ENCODE measurements at places on chromosomes 1 and 21.
A peak's percentile ranks its signal among the peaks of the same experiment; 100 is the strongest.

GRCh38 chr1:23423415-23424292 lies 894 bp downstream of the TCEA3 start:
- peak; percentile 34 for DNase-seq

GRCh38 chr1:24294716-24295371 lies 24.3 kb upstream of the GRHL3 start:
- peak; percentile 38 for DNase-seq

- DNase-seq: no peak
Measured at GRCh38 chr21:46131838-46132651, 23.3 kb downstream of the FTCD start.

DNA sequence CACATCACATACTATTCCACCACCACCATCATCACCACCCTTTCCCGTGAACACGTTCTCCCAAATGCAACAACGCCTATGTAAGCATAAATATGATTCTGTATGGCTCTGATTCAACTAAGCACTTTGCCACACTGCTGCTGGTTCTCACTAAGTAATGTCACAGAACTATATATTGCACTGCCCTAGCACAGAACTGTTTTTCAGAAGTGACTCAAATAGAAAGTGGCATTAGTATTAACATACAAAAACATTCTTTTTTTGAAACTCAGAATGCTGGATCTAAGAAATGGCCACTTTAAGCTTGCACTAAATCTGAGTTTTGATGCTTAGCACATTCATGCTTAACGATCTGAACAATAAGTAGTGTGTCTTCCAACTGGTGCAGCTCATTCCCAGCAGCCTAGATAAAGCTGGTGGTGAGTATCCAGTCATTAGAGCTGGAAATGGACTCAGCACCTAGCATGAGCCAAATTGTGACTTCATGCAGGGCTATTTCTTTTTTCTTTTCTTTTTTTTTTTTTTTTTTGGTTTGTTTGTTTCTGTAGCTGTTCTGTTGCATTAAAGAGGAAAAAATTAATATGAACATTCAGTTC lies 46.2 kb upstream of the ZC3H11B start:
- no peak for DNase-seq

GRCh38 chr1:46667782-46668760 lies at the start of gene ATPAF1:
TSS of gene ATPAF1 (minus strand) at chr1:46668364. CDS start at chr1:46668322, 42 bp downstream.
- DNase-seq: peak; percentile 80

DNA sequence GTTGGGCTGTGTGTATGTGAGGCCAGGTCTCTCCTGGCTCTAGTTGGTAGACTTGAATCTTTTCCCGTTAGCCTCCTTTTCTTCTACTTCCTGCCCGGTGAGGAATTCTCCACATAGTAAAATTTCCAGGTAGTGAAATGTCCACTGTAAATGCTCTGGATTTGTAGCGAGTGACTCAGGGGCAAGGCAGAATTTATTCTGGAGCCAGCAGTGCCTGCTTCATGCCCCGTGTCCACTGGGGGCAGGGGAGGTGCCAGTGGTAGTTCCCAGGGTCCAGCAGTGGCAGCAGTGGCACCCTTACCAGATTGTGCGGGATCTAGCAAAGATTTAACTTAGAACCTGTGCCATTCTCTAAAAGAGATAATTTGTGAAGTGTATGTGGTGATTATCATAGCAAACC lies 74.5 kb upstream of the USP24 start:
- DNase-seq: no peak

GRCh38 chr1:237145379-237146135 lies 103.6 kb downstream of the RYR2 start:
- DNase-seq: peak; percentile 44

- DNase-seq: no peak
Measured at GRCh38 chr1:246797597-246797996, 73.4 kb downstream of the SCCPDH start.

DNA sequence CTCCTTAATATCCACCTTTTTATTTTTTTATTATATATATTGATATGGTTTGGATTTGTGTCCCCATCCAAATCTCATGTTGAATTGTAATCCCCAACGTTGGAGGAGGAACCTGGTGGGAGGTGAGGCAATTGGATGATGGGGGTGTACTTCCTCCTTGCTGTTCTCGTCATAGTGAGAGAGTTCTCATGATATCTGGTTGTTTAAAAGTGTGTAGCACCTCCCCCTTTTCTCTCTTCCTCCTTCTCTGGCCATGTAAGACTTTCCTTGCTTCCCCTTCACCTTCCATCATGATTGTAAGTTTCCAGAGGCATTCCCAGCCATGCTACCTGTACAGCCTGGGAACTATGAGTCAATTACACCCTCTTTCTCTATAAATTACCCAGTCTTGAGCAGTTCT lies 22.7 kb upstream of the CCSAP start:
- no peak for DNase-seq

DNA sequence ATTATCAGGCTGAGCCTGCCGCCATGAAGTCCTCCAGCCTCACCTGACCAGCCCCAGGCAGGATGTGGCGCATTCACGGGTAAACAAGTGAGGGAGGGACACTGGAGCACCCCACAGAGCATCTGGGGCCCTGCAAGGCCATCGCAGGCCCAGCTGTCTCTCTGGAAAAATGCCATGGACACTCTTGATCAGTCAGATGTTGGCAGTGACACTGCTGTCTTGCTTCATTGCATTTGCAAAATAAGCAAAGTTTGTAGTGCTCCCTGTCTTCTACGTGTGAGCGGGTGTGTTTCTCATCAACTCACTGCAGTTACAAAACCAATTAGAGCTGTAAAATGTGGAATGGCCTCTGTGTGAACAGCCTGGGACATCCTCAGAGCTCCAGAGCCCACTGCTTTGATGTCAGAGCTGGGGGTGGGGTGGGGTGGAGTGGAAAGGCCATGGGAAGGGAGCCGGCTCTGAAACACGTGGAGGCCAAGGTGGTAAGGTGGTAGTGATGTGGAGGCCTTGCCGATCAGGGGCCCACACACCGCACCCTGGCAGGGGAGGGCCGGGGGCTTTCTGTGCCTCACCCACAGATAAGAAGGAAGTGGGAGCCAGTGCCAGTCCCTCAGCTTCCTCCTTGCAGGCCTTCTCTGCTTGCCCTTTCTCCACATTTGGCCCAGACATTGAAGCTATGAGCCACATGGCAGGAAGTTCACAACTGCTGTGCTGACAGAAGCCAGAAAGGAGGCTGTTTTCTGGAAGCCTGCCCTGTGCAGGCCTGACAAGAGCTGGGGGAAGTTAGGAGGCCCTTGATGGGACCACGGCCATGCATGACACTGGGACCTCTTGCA lies 254.9 kb downstream of the RHOU start:
- DNase-seq: peak; percentile 73

- DNase-seq: no peak
Measured at GRCh38 chr21:42276526-42277154, 38.6 kb downstream of the TFF3 start.

GRCh38 chr1:22263359-22263758 lies 120.5 kb upstream of the WNT4 start:
- no peak for DNase-seq

- DNase-seq: no peak
Measured at GRCh38 chr1:3948344-3948743, 48.3 kb upstream of the C1orf174 start.

GRCh38 chr1:234139966-234140365 lies 233.3 kb upstream of the COA6 start:
- no peak for DNase-seq

DNA sequence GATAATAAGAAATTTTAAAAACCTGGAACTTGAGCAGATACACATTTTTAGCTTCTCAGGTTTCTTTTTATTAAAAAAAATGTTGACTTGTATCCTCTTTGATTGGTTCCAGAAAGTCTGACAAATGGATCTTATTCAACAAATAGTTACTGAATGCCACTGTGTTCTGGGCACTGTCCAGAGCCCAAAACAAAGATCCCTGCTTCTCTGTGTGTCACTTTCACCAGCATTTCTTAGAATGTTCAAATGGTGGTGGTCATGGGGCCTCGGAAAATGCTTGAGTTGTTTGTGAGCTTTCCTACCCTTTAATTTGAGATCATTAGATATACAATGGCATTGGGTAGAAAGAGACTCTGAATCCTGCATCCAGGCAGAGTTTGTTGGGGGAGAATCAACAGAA lies 19.9 kb downstream of the ACTN2 start:
- DNase-seq: no peak

- DNase-seq: no peak
Measured at GRCh38 chr1:161706113-161706481, 932 bp upstream of the FCRLA start.

GRCh38 chr1:87329526-87330056 lies 911 bp downstream of the LMO4 start:
- DNase-seq: peak; percentile 38

DNA sequence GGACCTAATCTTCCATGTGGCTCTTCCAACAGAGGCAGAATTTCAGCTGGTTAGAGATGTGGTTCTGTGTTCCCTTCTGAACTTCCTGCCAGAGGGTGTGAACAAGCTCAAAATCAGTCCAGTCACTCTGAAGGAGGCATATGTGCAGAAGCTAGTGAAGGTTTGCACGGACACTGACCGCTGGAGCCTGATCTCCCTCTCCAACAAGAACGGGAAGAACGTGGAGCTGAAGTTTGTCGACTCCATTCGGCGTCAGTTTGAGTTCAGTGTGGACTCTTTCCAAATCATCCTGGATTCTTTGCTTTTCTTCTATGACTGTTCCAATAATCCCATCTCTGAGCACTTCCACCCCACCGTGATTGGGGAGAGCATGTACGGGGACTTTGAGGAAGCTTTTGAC lies 17.3 kb downstream of the TENT5C start:
- no peak for DNase-seq

DNA sequence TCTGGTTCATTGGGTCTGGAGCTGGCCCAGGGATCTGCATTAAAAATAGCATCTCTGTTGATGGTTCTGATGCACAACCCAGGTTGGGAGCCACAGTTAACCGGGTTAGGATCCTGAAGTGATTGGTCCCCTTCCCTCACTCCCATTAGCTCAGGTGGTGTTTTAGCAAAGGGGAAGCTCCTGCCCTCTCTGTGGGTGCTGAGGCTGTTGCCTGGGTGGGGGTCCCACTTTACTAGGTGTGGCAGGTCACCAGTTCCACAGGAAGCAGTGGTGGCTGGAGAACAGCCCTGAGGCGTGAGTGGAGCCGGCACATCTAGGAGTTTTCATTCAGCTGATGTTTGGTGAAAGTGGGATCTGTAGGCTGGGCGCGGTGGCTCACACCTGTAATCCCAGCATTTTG lies 86.5 kb downstream of the MAN1C1 start:
- no peak for DNase-seq

GRCh38 chr1:51303315-51303714 lies 27.0 kb downstream of the TTC39A start:
- no peak for DNase-seq

- DNase-seq: no peak
Measured at GRCh38 chr1:238223076-238223640, 332.4 kb upstream of the ZP4 start.

- peak; percentile 56 for DNase-seq
Measured at GRCh38 chr1:207941665-207942064, 30.7 kb upstream of the CD34 start.

DNA sequence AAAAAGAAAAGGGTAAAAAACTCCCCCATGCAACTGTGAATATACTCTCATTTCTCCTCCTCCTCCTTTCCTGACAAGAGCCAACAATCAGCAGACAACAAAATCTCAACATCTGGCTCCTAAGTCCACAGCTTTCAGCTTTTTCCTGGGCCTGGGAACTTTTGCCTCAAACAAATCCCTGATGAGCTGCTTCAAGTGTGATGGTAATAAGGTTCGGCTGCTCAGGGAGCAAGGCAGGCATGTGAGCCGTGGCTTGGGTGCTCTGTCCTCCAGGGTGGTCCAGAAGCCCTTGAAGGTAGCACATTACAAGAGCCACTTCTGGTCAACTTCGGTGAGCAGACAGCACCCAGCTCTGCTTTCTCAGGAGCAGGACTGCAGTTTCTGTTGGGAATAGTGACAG lies 46.3 kb downstream of the ITPKB start:
- DNase-seq: peak; percentile 94

- no peak for DNase-seq
Measured at GRCh38 chr1:226292874-226293552, 16.0 kb downstream of the LIN9 start.

- no peak for DNase-seq
Measured at GRCh38 chr1:156866249-156866909, 5.7 kb downstream of the NTRK1 start.

DNA sequence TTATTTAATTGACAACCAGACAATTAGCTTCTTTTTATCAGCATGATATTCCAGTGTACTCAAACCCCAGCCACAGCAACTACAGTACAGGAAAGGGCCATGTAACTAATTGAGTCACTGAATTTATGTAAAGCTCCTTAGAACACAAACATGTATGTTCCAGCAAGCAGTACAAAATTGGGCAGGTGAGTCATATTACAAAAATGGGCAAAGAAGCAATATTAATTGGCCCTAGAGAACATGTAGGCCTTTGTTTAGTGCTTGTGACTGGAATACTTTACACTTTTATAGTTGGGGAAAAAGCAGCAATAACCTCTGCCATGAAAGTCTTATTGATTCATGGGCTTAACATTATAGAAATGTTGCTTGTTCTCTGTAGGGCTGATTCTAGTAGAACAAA lies 31.8 kb downstream of the CLEC20A start:
- no peak for DNase-seq

GRCh38 chr1:39509360-39510009 lies 18.0 kb downstream of the BMP8A start:
- DNase-seq: no peak

- no peak for DNase-seq
Measured at GRCh38 chr1:34763142-34763781, 3.7 kb downstream of the GJB4 start.

DNA sequence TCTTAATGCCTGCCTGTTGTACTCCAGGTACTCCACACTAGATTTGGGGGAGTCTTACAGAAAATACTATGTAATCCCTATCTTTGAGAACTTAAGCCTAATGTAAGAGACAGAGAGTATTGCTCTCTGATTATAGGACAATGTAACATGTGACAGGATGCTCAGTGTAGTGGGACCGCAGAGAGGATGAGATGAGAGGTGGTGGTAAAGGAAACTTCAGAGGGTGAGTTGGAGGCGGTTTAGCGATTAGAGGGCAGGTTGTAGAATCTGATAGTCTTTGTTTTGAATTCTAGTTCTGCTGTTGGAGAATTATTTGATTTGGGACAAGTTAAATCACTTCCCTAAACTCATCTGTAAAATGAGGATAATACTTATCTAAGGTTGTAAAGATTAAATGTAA lies 5.4 kb downstream of the SOAT1 start:
- DNase-seq: no peak

DNA sequence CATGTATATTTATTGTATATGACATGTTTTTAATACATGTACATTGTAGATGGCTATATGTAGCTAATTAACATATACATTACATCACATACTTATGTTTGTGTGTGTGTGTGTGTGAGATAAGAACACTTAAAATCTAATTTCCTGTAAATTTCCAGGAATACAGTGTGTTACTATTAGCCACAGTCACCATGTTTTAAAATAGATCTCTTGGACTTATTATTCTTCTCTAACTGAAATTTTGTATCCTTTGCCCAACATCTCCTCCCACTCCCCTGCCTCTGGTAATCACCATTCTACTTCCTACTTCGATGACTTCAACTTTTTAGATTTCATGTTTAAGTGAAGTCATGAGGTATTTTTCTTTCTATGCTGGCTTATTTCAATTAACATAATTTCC lies 64.8 kb downstream of the FCRL5 start:
- no peak for DNase-seq

- DNase-seq: no peak
Measured at GRCh38 chr1:12678820-12679219, 34.9 kb downstream of the AADACL4 start.

- DNase-seq: no peak
Measured at GRCh38 chr1:65827346-65827745, 34.7 kb downstream of the PDE4B start.

All from umbilical cord (tissue), 2 donors.